ENCODE measurements at places on chromosomes 7 and 10.

DNA sequence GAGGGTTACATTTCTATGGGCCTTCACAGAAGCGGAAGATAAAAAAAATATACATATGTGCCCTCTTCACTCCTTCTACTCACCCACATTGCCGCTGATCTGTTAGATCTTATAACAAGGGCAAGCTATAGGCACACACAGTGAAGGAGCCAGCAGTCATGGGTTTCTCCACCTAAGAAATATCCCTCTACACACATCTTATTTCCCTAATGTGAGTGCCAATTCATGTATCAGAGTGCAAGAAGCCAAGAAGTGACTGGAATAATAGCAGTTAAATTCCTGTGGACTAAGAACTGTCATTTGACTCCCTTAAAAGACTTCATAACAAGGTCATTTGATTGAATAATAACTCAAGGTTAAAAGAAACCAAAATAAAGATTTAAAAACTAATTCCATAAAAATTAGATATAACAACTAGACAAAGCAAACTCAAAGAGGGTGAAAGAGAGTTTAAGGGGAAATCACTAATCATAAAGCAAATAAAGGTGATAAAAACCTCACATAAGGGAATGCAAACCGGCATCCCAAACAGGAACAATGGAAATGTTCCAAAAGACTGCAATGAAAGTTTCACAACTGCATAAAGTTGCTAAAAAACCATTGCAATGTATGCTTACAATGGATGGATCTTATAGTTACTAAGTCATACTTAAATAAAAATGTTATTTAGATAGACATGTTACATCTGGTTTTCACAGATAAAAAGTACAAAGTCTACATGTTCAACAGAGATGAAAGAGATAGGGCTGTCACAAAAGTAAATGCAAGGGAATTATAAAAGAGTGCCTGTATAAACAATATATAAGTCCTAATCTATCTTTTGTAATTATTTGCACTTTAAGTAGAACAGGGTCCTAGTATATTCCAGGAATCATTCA lies 42.8 kb downstream of the ARHGAP21 start:
- DNase-seq = no peak

DNA sequence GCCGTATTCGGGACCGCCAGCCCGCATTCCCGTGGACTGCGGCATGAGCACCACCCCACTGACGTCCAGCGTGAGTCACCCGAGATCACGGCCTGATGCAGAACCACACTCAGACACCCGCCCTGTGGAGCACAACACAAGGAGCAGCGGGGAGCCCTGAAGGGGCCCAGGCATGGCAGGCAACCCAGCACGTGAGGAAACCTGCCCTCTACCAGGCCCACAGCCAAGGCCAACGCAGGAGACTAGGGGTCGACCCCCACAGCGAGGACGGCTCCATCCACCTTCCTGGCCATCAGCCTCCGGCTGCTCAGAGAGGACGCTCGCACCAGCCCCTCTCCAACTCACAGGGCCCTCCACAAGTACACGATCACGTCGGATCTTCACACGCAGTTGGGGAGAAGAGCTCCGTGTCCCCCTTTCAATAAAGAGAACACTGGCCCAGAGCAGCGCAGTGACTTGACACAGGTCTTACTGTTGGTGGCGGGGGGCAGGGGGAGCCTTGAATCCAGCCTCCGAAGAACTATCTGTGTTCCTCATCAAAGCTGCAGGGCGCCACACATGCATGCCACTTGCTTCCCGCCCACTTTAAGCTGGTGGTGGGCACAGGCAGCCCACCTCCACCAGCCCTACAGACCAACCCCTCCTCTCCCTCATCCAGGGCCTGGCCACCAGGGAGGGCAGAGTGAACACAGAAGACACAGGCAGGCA lies 22.0 kb downstream of the MAD1L1 start:
- DNase-seq = no peak

GRCh38 chr10:21740989-21741388 lies 207.0 kb downstream of the MLLT10 start:
- DNase-seq = no peak

DNA sequence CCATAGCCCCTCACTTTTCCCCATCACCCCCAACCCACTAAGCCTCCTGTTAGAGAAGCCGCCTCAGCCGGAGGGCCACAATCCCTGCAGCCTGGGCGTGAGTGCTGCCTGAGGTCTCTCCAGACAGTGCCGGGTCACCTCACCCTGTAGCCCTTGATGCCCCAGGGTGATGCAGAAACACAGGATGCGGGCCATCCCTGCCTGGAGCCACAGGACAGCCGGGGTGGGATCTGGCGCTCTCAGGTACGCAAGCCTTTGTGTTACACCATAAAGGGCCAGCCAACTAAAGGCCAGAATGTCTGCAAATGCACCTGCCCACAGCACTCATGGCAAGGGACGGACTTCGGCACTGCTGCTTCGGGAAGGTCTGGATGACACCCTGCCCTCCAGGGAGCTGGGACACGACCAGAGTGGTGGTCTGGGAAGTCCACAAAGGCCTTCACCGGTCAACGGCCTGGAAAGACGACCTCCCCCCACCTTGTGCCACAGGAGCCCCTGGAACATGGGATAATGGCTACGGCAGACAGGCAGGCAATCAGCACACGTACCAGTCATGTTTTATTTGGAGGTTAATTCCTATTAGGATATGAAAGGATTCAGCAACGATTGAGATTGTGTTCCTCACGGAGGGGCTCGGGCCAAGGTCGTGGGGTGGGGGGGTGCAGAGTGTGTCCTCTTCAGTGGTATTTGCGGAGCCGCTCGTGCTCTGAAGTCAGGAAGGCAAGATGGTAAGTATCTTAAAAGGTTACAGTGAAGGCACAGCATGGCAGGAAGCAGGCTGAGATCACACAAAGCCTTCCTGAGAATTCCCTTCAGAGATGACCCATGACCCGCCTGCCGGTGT lies 8.1 kb downstream of the ATP5MF start:
- no peak for DNase-seq

- DNase-seq = no peak
Observed at GRCh38 chr7:92813390-92814024, 22.9 kb downstream of the CDK6 start.

DNA sequence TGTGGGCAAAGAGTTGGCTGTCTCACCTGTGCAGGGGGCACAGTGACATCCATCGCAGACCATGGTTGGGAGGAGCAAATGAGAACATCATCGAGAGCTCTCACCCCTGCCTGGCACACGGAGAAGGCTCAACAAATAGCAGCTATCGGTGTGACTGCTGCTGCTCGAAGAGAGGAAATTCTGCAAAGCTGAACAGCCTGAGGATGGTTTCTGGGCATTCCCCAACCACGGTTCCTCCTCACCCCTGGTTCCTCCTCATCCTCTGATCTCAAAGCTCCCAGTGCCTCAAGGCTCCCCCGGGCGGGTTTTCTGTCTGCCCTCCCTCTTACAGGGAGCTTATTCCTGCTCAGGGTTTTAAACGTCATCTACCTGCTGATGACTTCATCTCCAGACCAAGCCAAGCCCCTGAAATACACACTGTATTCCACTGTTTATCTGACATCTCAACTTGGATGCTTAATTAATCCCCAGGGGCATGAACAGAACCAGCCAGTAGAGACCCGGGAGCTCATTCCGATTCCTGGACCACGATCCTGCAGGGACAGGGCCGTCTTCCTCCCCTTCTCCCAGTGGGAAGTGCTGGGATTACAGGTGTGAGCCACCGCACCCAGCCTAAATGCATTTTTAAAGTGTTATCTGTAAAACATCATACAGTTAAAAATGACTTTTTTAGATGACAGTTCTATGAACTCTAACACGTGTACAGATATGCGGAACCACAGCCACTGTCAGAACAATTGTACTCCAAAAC lies 19.5 kb upstream of the NOM1 start:
- no peak for DNase-seq

GRCh38 chr7:111872450-111873325 lies 310.4 kb upstream of the IMMP2L start:
- DNase-seq = no peak

DNA sequence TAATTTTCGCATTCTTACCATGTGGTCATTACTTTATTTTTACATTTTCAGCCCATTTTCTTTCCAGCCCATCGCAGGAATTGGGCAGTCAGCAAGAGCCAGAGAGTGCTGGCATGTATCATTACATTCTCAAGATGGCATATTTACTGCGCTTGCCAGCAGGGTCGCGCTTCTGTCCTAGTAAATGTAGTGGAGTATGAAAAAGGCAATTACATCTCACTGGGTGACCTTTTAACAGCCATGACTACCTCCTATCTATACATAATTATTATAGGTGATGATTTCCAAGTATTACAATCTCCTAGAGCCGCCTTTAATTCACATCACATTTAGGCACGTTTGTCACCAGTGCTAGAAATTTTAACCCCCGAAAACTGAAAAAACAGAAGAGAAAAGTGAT lies 433.7 kb upstream of the MGMT start:
- DNase-seq = no peak

DNA sequence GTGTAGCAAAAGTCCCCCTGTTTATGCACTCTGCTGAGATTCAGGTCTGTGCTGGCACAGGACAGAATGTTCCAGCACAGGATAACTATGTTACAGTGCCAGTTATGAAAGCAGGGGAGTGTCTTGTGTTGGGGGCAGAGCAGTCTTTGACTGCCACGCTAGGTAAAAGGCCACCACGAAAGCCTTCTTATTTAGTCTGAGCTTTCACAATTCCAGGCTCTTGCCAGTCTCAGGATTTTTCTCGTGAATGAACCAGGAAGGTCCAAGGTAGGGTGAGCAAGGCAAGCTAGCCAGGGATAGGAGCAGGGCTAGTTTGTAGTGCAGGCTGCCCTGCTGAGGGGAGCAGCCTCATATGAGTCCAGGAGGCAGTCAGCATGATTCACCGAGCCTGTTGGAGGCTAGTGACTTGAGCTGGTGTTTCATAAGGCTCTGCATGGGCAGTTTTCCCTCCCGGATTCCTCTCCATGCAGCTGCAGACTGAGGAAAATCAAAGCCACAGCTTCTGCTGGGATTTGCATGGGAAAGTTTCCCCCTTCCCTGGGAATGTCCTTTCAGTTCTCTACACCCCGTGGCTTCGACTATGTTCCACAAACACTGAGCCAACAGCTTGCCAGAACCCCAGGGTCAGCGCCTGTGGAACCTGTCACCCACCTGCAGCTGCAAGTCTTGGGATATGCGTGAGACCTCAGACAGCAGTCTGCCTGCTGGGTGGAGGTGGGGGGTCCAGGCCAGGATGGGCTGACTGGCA lies 112.3 kb downstream of the JCAD start:
- DNase-seq = no peak

- DNase-seq = no peak
Observed at GRCh38 chr7:22698767-22699166, 28.2 kb upstream of the IL6 start.

DNA sequence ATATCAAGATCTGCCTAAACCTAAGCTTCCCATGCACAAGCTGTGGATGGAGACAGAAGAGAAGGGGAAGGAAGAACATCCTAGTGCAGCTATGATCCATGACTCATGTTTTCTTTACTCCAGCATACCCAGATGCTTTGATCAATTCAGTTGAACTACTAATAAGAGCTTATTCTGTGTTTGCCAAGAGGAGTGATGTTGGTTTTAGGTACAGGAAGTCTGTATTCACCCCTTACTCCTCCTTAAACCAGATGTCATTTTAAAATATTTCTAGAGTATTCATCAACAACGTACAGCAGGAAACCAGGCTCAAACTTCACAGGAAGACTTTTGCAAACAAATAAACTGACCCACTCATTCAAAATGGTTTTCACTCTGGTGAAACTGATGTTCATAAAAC lies 29.2 kb downstream of the PANK1 start:
- DNase-seq = no peak

GRCh38 chr10:115278294-115278693 lies 185.1 kb downstream of the ATRNL1 start:
- no peak for DNase-seq

DNA sequence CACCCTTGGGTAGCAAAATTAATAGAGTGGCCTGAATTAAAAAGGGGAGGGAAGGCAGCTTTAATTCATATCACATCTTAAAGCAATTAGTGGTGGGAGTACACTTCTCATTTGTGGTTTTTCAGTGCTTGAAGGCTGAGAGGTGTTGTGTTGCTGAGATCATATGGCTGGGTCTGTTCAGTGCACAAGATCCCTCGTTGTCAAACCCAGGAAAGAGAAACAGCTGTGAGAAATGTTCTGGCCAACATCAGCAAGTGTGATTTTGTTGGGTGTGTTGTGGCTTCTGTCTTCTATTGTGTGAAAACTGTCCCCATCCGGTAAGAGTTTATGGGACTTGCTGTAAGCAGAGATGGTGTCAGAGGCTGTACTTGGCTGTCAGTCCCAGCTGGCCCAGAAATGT lies 197.9 kb upstream of the BMPER start:
- no peak for DNase-seq

- no peak for DNase-seq
Observed at GRCh38 chr7:23334482-23335056, 35.4 kb downstream of the MALSU1 start.

DNA sequence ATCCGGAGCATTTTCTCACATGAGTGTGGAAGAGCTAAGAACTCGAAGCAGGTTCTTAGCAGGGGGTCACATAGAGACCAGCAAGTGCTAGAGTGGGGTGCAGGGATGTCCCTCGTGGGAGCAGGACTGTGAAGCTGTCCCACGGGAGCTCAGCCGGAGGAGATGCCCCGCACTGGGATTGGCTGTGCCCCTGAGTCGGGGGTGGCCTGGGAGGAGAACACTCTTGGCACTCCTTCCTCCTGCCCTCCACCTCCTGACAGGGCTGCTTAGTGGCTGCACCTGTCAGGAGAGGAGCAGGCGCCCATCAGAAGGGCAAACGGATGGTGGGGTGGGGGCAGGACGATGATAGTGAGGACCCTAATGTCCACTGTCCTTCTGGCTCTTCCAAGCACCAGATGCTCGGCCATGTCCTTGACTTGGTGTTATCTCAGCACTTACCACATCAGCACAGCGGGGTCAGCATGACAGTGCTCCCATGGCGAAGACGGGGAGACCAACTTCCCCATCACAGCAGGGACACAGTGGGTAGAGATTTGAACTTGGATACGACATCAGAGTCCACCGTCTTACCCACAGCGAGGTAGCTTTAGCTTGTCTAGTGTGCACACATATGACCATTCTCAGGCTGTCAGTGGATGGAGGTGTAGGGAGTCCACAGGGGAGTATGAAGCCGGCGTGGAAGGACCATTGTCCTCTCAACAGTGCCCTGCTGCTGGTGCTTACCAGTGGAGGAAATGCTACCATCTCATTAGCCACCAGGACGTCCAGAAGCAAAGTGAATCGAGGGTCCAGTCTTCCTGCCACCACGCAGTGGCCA lies 142.5 kb upstream of the SHH start:
- no peak for DNase-seq

DNA sequence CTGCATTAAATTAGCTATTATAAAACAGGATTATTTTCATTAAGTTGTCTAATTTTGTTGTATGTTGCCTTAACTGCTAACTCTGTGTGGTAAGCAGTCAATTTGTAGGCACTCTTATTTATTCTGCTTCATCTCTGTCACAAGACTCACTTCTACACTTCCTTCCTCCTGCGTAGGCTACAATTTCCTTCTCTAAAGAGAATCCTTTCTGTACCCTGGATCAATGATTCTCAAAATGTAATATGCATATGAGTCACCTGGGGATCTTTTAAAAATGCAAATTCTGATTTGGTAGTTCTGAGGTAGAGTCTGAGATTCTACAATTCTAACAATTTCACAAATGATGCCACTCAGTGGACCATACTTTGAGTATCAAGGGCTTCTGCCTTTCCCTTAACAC lies 4.4 kb upstream of the UBE2D1 start:
- DNase-seq = no peak

Data from NCI-H774 (cell line).